Astrocyte (in vitro differentiated cells and primary cell): ENCODE measurements at places on chromosomes 2 and 18. TPM values are rescaled to one million over a fixed set of nuclear protein-coding genes. Genes with fewer than 3 reads are reported as not detected.

GRCh38 chr18:8799001-8799400, 93.6 kb downstream of the MTCL1 start:
- peaks cover 75% of the 10 kb centered on the region for H3K4me1 ChIP-seq
- H3K27ac ChIP-seq: peak overlapping the region; percentile 99
- peaks cover 11% of the 10 kb centered on the region for H3K36me3 ChIP-seq
- H3K4me3 ChIP-seq: no peak overlapping the region
- no peak for DNase-seq

DNA sequence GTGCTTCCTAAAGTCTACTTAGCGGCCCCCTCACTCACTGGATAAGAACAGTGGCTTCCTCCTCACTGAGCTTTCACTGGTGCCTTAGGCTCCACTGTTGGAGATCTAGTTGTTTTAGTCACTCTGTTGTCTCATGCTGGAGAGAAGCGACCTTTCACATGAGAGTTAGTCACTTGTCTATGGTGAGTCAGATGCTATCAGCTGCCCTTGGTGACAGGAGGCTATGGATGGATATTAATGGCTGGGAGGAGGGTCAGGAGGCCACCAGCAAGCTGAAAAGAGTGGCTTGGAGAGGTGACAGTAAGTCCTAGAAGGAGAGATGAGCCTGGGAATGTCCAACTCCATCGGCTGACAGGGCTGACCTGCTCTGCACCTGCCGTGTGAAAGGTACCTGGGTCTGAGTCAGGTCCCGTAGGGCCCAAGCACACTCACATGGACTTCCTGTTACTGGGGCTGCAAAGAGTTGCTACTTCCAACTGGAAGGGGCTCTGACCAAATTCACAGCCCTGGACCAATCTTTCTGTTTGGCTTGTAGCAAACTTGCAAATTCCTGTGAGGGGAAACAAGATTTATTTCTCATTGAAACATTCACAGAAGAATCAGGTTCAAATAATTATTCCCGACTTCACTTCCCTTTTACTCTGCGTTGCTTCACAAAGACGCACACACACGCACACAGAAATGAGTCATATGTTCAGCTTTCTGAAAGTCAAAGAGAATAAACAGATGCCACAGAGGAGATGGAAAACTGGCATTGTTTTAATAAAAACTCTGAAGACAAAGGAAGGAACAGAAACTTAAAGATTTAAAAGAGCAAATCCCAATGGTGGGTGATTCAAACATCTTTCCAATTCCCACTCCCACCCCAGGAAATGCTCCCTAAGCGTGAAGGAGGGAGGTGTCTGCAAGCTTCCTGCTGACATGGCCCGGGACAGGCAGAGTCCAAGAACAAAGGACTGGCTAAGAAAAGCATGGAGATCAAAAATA, 203.5 kb upstream of the TWIST2 start:
- peaks cover 9% of the 10 kb centered on the region for H3K4me1 ChIP-seq
- DNase-seq: peak; percentile 82
- H3K4me3 ChIP-seq: no peak overlapping the region
- peak overlapping the region; percentile 39 for H3K27ac ChIP-seq

GRCh38 chr2:147712051-147712450, 132.8 kb upstream of the ACVR2A start:
- H3K4me3 ChIP-seq: no peak overlapping the region
- DNase-seq: peak; percentile 12
- H3K27me3 ChIP-seq: no peaks in the 10 kb centered on the region
- H3K4me1 ChIP-seq: no peaks in the 10 kb centered on the region

- H3K27me3 ChIP-seq: no peaks in the 10 kb centered on the region
- H3K27ac ChIP-seq: no peak overlapping the region
- peaks cover 4% of the 10 kb centered on the region for H3K4me1 ChIP-seq
Measured at GRCh38 chr2:239110595-239111048, 262.7 kb downstream of the TWIST2 start.

GRCh38 chr2:39521876-39522517, 84.9 kb upstream of the MAP4K3 start:
- H3K4me3 ChIP-seq: no peak overlapping the region
- DNase-seq: no peak
- peaks cover 24% of the 10 kb centered on the region for H3K4me1 ChIP-seq
- no peak overlapping the region for H3K27ac ChIP-seq

DNA sequence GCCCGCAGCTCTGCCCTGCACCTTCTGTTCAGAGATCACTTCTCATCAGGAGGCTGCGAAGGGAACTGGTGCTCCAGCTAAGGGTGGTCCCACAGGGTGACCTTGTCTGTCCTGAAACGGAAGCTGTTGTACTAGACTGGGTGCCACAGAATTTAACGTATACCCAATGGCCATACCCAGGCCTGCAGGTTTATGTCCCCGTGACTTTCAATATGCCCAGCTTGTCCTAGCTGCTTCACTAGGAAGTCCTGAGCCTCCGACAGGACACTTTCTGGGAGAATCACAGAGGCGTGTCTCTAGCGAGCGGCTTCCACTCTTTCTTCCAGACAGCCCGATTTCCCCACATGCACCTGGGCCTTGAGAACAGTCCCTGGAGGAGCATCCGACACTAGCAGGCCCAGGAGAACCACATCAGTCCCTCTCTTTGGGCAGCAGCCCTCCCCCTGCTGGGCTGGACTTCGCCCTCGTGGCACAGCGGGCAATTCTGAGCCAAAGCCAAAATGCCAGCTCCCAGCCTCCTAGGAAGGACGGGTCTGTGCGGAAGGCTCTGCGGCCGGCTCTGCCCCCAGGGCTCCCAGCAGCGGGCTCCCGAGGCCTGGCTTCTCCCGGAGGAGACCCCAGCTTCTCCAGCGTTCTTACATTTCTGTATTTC, 91.9 kb upstream of the OTOS start:
- no peaks in the 10 kb centered on the region for H3K27me3 ChIP-seq
- no peak overlapping the region for H3K27ac ChIP-seq
- DNase-seq: no peak
- H3K4me1 ChIP-seq: peaks cover 2% of the 10 kb centered on the region
- no peak overlapping the region for H3K4me3 ChIP-seq

DNA sequence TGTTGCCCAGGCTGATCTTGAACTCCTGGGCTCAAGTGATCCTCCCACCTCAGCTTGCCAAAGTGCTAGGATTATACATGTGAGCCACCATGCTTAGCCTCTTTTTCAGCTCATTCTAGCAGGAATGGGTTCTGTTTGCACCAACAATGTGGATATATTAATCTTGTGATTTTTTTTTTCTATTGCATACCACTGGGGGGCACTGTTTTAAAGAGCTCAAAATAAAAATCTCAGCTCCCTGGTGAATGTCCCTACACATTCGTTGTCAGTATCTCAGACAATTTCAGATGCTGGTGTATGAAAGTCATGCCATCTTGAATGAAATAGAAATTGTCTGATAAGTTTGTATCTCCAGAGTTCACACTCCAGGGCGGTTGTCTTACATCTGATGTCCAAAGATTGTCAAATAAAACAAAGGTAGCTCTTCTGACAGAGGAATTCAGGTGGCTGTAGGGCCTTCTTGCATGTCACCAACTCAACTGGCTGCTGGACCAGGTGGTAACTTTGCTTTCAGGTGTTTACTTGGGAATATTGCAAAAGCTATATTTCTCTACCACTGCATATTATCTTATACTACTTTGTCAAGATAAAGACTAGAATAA, 3.1 kb upstream of the MATN3 start:
- no peak overlapping the region for H3K27ac ChIP-seq
- H3K4me3 ChIP-seq: no peak overlapping the region
- H3K27me3 ChIP-seq: peaks cover 10% of the 10 kb centered on the region
- DNase-seq: peak; percentile 16

- H3K36me3 ChIP-seq: no peaks in the 10 kb centered on the region
- H3K27ac ChIP-seq: no peak overlapping the region
- peaks cover 2% of the 10 kb centered on the region for H3K27me3 ChIP-seq
- no peak overlapping the region for H3K4me3 ChIP-seq
- DNase-seq: no peak
Measured at GRCh38 chr2:152078662-152079061, 20.2 kb downstream of the CACNB4 start.

DNA sequence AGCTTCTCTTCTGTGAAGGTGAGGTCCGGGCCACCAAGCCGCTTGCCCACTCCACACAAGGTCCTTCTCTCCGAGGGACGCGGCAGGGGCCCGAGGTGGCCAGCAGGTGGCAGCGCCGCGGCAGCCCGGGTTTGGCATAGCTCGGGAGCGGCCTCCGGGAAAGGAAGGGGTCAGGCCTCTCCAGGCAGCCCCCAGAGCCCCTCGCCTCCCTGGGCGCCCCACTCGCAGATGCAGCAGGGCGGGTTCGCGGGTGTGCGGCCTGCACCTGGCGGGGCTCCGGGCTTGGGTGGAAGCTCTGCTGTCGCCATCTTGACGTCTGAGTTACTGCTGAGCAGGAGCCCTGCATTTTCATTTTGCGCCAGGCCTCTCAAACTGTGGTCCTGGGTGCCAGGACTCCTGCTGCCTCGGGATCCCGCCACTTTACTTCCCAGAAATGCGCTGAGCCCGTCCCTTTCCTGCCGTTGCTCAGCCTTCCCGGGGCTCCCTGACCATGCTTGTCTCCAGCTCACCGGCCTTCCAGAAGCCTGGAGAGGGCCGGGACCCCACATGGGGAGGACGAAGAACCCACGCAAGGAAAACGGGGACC, 18.6 kb upstream of the NCL start:
- H3K4me1 ChIP-seq: no peaks in the 10 kb centered on the region
- H3K27ac ChIP-seq: no peak overlapping the region
- no peak for DNase-seq
- H3K4me3 ChIP-seq: peak overlapping the region; percentile 33

DNA sequence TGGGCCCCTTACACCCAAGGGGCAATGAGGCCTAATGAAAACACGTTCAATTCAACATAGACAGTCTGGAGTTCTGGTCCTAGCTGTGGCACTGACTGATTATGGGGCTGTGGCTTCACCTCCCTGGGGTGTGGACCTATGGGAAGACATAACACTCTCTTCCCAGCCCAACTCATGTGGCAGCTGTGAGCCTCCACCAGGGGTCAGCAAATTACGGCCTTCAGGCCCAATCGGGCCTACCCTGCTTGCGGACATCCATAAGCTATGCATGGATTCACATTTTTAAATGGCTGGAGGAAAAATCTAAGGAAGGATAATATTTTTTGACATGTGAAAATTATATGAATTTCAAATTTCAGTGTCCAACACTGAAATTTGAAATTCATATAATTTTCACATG, 101.3 kb downstream of the LOXHD1 start:
- DNase-seq: no peak
- no peaks in the 10 kb centered on the region for H3K36me3 ChIP-seq
- H3K27me3 ChIP-seq: no peaks in the 10 kb centered on the region
- H3K4me3 ChIP-seq: no peak overlapping the region
- no peaks in the 10 kb centered on the region for H3K4me1 ChIP-seq

DNA sequence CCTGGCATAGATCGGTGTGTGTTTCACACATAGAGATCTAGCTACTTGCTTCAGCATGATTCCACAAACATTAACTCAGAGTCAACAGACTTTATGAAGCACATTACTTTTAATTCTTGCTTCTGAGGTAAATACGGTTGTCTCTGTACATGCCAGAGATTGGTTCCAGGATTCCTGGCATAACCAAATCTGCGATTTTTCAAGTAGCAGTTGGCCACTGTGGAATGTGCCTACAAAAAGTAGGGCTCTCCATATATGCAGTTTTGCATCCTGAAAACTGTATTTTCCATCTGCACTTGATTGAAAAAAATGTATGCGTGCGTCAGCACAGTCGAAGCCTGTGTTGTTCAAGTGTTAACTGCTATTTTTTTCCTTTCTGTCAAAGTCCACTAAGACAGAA, 85.0 kb downstream of the ZAP70 start:
- H3K36me3 ChIP-seq: peaks cover 9% of the 10 kb centered on the region
- no peak overlapping the region for H3K4me3 ChIP-seq
- H3K27ac ChIP-seq: no peak overlapping the region
- H3K27me3 ChIP-seq: no peaks in the 10 kb centered on the region

- peak overlapping the region; percentile 56 for H3K4me3 ChIP-seq
- H3K27me3 ChIP-seq: no peaks in the 10 kb centered on the region
- H3K27ac ChIP-seq: peak overlapping the region; percentile 50
- no peaks in the 10 kb centered on the region for H3K36me3 ChIP-seq
Measured at GRCh38 chr18:75247611-75248421, 37.2 kb downstream of the TSHZ1 start.

- H3K4me1 ChIP-seq: peaks cover 22% of the 10 kb centered on the region
- no peak overlapping the region for H3K27ac ChIP-seq
- no peaks in the 10 kb centered on the region for H3K36me3 ChIP-seq
- peaks cover 2% of the 10 kb centered on the region for H3K27me3 ChIP-seq
Measured at GRCh38 chr2:54454548-54455130, 1.5 kb upstream of the SPTBN1 start.

DNA sequence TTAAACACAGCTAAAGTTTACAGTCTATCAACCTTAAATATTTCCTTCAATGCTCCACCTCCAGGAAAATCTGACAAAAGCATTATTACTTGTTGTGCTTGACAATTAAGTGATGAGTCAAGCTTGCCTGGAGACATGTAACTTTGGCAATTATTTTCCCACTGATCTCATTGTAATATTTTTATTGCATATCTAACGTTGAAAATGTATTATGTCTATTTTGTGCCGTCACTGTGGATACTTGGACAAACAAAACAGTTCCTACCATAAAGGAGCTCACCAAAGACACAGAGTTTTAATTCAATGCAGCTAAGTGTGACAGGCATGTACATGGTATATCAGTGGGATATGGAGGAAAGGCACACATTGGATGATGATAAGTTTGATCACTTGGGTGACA, 24.7 kb downstream of the RNF103 start:
- H3K4me3 ChIP-seq: no peak overlapping the region
- H3K36me3 ChIP-seq: no peaks in the 10 kb centered on the region

- no peak for DNase-seq
- H3K4me1 ChIP-seq: no peaks in the 10 kb centered on the region
- no peak overlapping the region for H3K4me3 ChIP-seq
- H3K27me3 ChIP-seq: no peaks in the 10 kb centered on the region
Measured at GRCh38 chr2:193566886-193567285, 1372.2 kb upstream of the TMEFF2 start.

DNA sequence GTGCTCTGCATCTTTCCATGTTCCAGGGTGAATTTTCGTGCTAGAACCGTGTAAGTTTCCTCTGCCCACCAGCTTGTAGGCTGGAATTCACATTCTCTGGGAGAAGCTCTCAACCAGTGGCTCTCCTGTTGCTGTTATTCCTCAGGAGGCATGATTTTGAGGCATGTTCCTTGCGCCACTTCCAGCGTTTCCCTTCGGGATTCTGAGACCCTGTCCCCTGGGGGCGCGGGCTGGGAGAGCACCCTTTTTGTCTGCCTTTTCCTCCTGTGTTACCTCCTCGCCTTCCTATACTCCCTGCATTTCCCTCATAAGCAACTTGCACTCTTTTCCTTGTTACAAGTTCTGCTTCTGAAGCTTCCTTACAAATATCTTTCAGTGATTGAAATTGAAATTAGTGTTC, 156.4 kb downstream of the PTPRM start:
- H3K36me3 ChIP-seq: no peaks in the 10 kb centered on the region
- no peak overlapping the region for H3K27ac ChIP-seq
- H3K4me1 ChIP-seq: no peaks in the 10 kb centered on the region
- H3K4me3 ChIP-seq: no peak overlapping the region
- H3K27me3 ChIP-seq: no peaks in the 10 kb centered on the region

GRCh38 chr2:54767921-54768320, 44.5 kb downstream of the EML6 start:
- H3K4me1 ChIP-seq: peaks cover 31% of the 10 kb centered on the region
- no peak overlapping the region for H3K27ac ChIP-seq
- no peak overlapping the region for H3K4me3 ChIP-seq
- H3K27me3 ChIP-seq: no peaks in the 10 kb centered on the region

Gene RESP18
- total RNA-seq: not detected in 2 replicates

Gene SLC9A4
- 0.07 and 0.09 TPM in 2 replicates for total RNA-seq

Gene ABCA12
- total RNA-seq: 4.4 and 4.7 TPM in 2 replicates

Gene TCF23
- total RNA-seq: not detected in 2 replicates

Gene KCNF1
- total RNA-seq: 0.19 and 1.6 TPM in 2 replicates

Gene NAT8
- total RNA-seq: not detected in 2 replicates

Gene DYNAP
- total RNA-seq: not detected in 2 replicates

Gene IGFBP5
- total RNA-seq: 422 and 452 TPM in 2 replicates

Gene LONRF2
- 0.45 and 0.62 TPM in 2 replicates for total RNA-seq

Gene LIMS3
- 3.2 and 7.1 TPM in 2 replicates for total RNA-seq
